ENCODE measurements at places on chromosomes 13 and 19.

GRCh38 chr19:1917146-1917545 lies 11.9 kb downstream of the ADAT3 start:
- no peak for DNase-seq

DNA sequence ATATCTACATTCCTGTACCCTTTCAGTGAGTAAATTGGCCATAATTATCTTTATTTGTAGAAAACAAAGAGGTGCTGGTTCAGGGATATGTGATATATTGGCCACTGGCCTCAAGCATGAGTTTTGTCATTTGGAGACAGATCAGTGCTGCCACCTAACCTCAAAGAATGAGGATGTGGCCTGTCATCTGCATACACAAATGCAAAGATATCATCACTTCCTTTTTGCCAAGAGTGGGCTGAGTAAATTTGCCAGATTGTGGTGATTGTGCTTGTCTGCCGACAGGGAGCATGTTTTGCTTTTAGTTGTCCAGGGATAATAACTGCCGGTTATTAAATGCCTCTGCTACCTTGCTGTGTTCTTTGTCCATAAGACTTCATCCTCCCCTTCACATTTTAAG lies 44.2 kb downstream of the WASF3 start:
- no peak for DNase-seq

GRCh38 chr13:100650326-100650725 lies 24.3 kb downstream of the TMTC4 start:
- DNase-seq, result no peak

- no peak for DNase-seq
Observed at GRCh38 chr19:12580180-12580694, 29.0 kb upstream of the ZNF564 start.

DNA sequence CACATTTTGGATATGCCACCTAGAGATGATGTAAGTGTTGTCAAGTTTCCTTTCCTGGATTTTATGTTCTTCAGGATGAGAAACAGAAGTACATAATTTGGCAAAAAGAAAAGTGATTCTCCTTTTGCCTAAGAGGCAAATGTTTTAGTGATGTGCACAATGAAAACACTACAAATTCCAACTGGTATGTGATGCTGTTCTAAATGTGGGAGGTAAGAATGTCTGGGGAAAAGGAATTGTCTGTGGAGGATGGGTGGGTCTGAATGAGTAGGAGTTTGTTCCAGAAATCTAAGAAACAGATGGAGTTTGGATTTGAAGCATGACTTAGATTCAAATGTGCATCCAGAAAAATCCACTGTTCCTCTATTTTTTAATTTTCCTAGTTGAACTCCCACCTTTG lies 473.6 kb upstream of the SPRY2 start:
- no peak for DNase-seq

DNA sequence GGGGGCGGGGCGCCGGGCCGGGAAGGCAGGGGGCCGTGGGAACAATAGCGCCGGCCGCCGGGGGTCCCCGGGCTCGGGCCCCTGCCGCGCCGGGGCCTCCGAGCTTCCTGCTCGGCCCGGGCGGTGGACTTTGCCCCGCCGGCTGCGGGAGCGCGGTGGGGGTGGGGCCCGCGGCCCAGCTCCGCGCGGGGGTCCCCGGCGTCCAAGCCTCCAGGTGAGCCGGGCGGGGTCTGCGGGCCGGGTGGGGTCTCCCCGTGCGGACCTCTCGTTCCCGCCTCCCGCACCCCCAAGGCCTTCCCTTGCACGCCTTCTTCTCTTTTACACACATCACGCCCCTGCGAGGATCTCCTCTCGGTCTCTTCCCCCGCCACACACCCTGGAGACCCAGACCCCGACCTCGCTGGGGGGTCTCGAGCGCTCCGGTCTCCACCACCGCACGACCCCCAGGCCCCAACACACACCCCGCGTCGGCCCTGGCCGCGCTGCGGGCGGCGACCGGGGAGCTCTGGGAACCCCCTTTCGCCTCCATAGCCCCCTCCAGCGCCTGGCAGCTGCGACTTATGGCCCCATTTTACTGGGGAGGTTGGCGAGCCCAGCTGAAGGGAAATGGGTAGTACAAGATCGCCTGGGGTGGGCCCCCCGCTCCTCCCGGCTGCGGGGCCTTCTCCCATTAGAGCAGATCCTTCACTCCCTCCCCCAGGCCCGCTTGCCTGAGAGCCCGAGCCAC lies 711 bp downstream of the CAMSAP3 start:
- no peak for DNase-seq

GRCh38 chr13:32092496-32092895 lies 60.9 kb downstream of the FRY start:
- DNase-seq, result no peak

DNA sequence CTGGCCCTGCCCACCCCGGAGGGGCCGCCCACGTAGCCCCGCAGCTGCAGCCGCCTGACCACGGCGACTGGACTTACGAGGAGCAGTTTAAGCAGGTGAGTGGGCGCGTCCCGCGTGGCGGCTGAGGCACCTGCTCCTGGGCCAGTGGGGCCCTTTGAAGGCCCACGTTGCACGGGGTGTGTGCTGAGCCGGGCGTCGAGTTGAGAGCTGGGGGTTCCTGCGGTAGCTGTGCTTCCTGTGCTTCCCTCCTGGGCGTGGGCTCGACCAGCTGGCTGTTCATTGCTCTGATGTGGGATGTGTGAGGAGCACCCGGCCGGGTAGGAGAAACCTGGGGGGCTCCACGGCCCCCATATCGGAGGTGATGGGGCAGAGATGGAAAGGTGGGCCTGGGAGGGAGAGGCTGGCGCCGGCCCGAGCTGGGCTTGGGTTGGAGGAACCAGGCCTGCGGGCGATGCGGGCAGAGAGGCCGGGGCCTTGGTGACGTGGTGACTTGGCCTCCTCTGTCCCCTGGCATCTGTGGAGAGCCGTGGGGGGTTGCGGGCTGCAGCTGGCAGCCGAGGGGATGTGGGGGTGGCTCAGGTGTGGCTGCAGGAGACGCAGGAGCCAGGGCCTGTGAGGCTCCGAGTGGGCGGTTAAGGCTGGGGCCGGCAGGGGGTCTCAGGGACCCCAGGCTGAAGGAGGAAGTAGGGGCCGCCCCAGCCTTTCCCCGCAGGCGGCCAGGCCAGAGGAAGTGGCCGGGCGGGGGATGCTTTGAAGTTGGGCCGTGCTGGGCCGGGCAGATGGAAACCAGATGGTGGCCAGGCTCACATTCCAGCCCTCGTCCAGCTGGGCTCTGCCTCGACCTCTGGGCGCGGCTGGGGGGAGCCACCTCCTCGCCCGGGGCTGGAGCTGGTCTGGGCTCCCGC lies 7.1 kb downstream of the ARID3A start:
- no peak for DNase-seq

- DNase-seq, result no peak
Observed at GRCh38 chr13:74406420-74406819, 272.2 kb upstream of the KLF12 start.

GRCh38 chr13:35978607-35979316 lies 152.4 kb downstream of the DCLK1 start:
- peak; percentile 58 for DNase-seq

- no peak for DNase-seq
Observed at GRCh38 chr19:18817574-18817973, 14.2 kb upstream of the UPF1 start.

DNA sequence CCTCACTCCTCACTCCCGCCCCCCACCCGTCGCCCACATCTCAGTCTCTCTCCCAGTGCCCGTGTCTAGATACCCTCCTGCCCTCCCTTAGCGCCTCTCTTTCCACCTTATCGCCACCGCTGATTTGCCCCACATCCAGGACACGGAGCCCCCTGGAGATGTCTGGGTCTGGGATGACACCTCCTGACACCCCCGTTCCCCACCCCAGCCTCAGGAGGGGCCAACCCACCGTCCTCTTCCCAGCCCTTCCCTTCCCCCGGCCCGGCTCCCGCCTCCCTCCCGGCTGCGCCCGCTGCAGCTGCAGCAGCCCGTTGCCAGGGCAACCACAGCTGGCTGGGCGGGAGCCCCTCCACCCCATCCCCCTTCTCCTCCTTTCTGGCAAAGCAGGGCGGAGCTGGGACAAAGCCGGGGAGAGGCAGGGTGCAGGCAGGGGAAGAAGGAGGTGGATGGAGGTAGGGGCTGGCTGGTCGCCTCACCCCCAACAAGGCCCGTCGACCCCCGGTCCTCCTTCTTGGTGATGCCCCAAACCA lies 13.5 kb downstream of the DPF1 start:
- peak; percentile 73 for DNase-seq

- no peak for DNase-seq
Observed at GRCh38 chr19:32676895-32677359, 1.3 kb downstream of the RGS9BP start.

GRCh38 chr13:50908371-50908770 lies 1.2 kb upstream of the RNASEH2B start:
- DNase-seq, result no peak

GRCh38 chr19:6079107-6079506 lies 31.2 kb downstream of the RFX2 start:
- no peak for DNase-seq

- DNase-seq, result no peak
Observed at GRCh38 chr19:23778566-23778965, 19.9 kb upstream of the ZNF681 start.

- DNase-seq, result no peak
Observed at GRCh38 chr13:74073274-74073673, 60.9 kb downstream of the KLF12 start.

GRCh38 chr13:73960474-73960873 lies 173.7 kb downstream of the KLF12 start:
- DNase-seq, result no peak

DNA sequence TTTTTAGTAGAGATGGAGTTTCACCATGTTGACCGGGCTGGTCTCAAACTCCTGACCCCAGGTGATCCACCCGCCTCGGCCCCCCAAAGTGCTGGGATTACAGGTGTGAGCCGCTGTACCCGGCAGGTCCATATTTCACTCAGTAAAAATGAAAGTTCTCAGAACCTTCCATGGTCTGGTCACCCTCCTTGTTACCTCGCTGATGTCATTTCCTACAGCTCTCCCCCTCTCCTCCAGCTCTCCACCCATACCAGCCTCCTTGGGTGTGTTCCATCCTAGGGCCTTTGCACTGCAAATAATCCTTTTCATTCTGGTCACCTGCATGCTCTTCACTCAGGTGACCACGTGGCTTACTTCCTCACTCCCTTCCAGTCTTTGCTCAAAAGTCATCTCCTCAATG lies 78.2 kb upstream of the TNFSF11 start:
- DNase-seq, result no peak

- no peak for DNase-seq
Observed at GRCh38 chr13:98517576-98518310, 59.2 kb downstream of the STK24 start.

DNA sequence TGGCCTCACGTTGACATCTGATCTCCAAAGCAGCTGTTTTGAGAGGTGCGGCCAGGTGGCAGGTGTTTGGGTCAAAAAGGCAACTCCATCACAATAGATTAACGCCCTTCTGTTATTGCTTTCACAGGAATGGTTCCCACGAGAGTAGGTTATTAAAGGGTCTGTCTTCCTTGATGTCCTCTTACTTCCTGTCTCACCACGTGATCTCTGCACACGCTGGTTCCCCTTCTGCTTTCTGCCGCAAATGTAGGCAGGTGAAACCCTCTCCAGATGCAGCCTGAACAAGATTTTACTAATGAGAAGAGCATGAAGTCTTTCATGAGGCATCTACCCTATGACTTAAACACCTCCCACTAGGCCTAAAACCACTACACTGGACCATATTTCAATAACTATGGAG lies 22.8 kb upstream of the ZNF564 start:
- no peak for DNase-seq

DNA sequence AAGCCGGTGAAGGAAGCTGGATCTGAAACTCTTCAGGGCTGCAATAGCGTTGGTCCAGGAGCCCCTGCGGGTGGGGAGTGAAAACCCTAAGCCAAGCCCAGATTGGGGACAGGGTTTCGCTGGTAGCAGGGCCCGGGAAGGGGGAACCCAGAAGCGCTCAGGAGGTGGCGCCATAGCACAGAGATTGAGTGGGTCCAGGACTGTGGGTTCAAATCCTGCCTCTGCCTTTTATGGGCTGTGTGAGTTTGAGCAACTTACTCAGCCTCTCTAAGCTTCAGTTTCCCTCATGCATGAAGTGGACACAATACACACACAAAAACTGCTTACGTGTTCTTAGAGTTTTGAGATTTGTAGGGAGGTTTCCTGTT lies 8.3 kb upstream of the SYCN start:
- DNase-seq, result no peak

DNA sequence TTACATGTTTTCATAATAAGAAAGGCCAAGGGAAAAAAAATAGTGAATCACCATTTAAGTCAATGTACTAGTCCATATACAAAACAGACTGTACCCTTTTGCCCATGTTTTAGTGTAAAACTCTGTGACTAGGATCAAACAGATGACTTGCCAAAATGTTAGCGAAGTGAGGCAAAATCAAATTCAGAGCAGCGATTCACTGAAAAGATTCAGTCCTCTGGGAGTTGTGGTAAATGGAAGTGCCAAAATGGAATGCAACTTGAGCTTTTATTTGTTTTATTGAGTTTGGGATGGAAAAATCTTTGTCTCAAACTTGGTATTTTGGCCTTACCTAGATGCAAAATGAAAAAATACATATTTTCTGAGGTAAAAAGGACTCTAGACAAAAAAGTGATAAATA lies 9.1 kb downstream of the CDADC1 start:
- DNase-seq, result no peak

DNA sequence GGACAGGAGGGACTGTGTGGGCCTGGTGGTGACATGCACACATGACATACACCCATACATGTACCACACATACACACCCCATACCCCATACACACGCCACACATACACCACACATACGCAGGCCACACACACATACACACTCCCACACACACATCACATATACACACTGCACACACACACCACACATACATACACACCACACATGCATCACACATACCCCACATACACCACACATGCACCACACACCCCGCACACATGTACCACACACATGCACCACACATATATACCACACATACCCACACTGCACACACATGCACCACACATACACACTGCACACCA lies 76.5 kb upstream of the KCTD15 start:
- no peak for DNase-seq

DNA sequence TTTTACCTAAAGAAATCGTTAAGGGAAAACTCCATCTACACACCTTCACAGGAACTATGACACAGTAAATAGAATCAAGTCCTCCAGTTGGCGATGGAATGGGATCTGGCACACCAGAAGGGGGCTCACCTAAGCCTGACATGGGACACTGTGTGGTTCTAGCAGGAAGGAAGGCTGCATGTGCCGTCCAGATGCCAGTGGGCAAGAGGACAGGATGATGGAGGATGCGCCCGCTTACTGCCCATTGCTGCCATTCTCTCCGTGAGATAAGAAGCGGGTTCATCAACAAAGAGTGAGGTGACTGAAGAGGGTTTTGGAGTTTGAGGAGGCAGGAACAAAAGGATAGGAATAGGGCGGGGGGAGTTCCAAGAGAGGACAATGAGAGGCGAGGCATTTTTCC lies 2.9 kb upstream of the CYP2F1 start:
- DNase-seq, result no peak

- no peak for DNase-seq
Observed at GRCh38 chr13:22126433-22127021, 455.7 kb downstream of the FGF9 start.

DNA sequence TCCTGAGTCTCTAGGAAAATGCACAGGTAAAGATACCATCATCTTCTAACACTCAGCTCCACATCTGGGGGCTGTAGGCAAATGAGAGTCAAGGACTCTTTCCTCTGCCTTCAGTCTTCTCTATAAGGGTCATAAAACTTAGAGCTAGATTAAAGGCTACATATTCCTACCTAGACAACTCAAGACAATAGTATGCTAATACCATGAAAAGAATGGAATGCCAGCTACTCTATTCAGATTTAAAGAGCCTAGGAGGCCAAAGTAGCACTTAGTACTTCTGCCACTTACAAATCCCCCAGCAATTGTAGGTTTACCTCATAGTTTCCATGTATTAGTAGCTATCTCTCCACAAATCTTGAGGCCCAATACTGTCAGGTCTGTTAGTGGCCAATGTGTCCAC lies 453.0 kb downstream of the SLITRK5 start:
- no peak for DNase-seq

GRCh38 chr13:86710013-86710412 lies 910.8 kb upstream of the SLITRK6 start:
- DNase-seq, result no peak

Data from mesothelial cell of epicardium (in vitro differentiated cells).